ENCODE measurements at places on chromosomes 4 and X.

GRCh38 chr4:114249976-114250375 lies 270.5 kb upstream of the ARSJ start:
- no peak for DNase-seq

GRCh38 chrX:108699368-108699767 lies 37.0 kb downstream of the IRS4 start:
- no peak for DNase-seq

DNA sequence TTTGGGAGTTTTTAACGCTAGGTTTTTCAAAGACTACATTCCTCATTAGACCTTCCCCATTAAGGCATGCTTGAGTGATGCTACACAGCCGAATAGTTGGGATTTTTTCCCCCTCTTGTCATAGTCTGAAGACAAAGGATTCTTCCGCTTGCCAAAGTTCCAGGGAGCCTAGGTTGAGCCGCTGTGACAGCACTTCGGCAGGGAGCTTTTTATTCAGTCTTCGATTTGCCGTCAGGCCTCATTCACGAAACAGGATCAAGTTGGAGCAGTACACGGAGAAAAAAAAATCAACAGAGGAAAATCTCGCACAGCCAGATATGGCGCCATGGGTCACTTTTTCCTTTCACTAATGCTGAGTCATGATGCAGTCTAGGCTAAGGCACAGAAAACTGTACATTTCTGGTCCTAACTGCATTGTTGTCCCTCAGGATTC lies 24.3 kb downstream of the SHROOM3 start:
- no peak for DNase-seq

GRCh38 chrX:41339148-41339547 lies 5.2 kb downstream of the DDX3X start:
- DNase-seq = no peak

- no peak for DNase-seq
These were observed 19.7 kb upstream of the ACSL1 start for GRCh38 chr4:184845367-184846021.

DNA sequence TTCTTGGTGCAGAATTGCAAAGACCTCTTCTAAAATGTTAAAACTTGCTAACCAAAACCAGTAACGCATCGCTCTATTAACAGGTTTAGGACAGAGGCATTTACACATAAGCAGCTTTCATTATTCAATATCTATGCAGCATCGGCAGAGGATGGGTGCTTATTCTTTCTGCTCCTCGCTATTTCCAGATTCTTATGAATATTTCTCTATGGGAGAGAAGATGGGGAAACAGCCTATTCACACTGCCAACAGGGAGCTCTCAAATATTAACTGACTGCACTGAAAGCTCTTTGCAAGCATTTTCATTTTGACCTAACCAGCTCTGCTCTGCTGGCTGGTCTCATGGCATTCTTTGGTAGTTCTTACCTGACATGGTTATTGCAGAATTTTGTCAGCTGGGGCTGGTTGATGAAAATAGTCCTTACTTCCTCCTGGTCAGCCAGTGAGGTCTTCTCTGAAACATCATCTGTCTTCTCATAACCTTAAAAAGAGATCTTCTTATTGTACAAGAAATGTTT lies 30.2 kb downstream of the ATP8A1 start:
- no peak for DNase-seq

DNA sequence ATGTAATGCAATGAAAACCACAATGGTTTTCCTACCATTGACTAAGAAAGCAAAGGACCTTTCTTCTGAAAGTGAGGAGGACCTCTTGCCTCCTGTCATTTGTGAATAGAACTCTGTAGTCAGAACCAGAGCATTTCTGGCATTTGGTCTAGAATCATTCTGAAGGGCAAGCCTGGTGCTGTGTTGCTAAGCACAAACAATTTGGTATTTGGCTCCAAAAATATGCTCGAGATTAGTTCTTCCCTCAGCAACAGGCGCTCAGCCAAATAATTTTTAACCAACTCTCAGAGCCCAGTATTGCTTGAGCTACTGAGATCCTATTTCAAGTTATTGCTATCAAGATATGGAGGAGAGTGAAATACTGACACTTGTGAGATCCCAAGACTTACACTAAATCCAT lies 71.0 kb downstream of the SNCA start:
- DNase-seq = no peak

- DNase-seq = no peak
These were observed 71.1 kb downstream of the CCSER1 start for GRCh38 chr4:90198086-90198847.

- DNase-seq = no peak
These were observed 47.7 kb downstream of the PHKA1 start for GRCh38 chrX:72666451-72666850.

DNA sequence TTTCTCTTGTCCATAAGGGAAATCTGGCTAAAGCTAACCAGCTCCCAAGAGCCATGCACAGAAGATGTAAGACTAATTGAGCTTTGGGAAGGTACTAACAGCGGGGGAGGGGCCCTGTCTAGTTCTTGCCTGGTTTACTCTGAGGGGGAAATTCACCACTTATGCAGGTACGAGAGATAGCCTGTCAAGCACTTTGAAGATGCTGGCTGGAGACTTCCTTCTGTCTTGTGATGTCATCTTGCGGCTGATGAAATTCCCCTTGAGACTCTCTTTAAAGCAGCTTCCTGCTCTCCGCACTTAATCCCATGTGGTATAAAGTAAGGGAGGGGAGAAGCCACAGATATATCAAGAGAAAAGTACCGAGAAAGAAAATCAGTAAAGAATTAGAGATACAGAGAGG lies 345.3 kb downstream of the MAPK10 start:
- DNase-seq = no peak

DNA sequence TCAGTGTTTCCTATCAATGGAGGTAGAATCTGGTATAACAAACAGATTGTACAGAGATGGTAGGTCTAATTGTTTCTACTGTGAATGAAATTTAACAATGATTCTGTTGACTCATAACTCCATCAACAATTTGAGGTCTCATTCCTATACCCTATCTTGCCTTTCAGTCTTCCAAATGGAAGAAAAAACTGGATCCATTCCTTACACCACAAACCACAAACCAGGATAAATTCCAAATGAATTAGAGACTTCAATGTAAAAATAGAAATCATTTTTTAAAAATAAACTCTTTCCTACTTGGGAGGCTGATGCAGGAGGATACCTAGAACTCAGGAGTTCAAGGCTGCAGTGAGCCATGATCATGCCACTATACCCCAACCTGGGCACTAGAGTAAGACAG lies 114.4 kb upstream of the WDR44 start:
- no peak for DNase-seq

- peak; percentile 76 for DNase-seq
These were observed at the start of gene GPC4 for GRCh38 chrX:133415276-133416105. GPC4 (minus strand) TSS chrX:133415489; CDS start chrX:133414965, 524 bp downstream.

DNA sequence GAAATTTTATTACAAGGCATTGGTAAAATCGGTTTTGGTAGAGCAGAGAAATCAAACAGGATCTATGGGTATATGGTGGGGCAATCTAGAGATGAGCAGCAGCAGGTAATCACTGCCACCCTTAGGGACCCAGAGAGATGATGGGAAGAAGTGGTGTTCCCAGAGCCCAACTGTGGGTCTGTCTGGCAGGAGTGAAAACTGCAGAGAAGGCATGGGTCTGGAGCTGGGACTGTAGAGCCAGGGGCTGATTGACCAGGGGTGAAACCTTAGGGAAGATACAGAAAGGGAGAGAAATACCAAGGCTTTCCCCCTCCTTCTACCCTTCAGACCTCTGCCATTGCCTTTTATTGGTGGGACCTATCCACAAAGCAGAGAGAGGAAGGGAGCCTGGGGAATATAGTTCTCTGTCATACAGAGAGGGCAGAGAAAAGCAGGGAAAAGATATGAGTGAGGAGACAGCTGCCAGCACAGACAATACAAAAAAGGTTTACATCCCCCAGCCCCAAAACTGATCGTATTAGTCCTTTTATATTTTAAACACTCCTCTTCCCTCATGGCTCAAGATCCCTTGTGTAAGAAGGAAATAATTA lies 28.7 kb downstream of the PDLIM5 start:
- no peak for DNase-seq

DNA sequence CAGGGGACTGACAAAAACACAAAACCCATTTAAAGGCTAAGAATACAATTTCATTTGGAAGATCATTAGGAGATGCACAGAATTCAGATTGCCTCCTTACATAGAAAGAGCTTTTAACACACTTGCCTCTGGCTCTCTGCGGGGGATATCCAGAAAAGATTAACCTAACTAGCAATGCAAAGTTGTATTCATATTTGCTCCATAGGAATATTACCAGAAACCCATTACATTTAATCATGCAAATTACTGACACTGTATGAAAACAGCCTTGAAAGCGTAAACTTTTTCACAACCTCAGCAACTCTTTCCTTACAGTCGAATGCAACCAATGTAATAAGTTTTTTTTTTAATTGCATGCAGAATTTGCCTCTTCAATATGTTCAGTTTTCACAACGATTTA lies 1087.3 kb upstream of the PRKX start:
- DNase-seq = no peak

DNA sequence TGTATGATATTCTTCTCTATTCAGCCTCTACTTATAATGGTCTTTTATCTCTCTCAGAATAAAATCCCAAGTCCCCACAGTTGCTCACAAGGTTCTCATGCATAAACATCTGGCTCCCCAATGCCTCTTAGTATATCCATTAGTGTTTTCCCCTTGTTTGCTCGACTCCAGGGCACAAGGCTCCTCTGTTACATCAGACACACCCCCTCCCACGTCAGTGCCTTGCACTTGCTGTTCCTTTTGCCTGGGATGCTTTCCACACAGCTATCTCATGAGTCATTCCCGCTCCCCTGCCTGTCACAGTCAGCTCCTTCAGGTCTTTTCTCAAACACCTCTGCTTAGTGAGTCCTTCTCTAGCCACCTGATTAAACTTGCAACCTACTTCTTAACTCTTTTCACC lies 260.2 kb downstream of the IL1RAPL1 start:
- DNase-seq = peak; percentile 59

- no peak for DNase-seq
These were observed 19.0 kb upstream of the GLUD2 start for GRCh38 chrX:121028419-121028818.

GRCh38 chr4:153655928-153656327 lies 28.2 kb upstream of the TLR2 start:
- DNase-seq = peak; percentile 71

- no peak for DNase-seq
These were observed 78.3 kb downstream of the GASK1B start for GRCh38 chr4:158094413-158095134.

GRCh38 chr4:78057135-78057599 lies at the start of gene FRAS1:
FRAS1 (plus strand) TSS chr4:78057323; CDS start chr4:78058010, 687 bp downstream.
- peak; percentile 61 for DNase-seq

GRCh38 chrX:151488677-151489076 lies 74.8 kb upstream of the PASD1 start:
- no peak for DNase-seq

- DNase-seq = no peak
These were observed 81.9 kb upstream of the PDHA2 start for GRCh38 chr4:95758001-95758400.

DNA sequence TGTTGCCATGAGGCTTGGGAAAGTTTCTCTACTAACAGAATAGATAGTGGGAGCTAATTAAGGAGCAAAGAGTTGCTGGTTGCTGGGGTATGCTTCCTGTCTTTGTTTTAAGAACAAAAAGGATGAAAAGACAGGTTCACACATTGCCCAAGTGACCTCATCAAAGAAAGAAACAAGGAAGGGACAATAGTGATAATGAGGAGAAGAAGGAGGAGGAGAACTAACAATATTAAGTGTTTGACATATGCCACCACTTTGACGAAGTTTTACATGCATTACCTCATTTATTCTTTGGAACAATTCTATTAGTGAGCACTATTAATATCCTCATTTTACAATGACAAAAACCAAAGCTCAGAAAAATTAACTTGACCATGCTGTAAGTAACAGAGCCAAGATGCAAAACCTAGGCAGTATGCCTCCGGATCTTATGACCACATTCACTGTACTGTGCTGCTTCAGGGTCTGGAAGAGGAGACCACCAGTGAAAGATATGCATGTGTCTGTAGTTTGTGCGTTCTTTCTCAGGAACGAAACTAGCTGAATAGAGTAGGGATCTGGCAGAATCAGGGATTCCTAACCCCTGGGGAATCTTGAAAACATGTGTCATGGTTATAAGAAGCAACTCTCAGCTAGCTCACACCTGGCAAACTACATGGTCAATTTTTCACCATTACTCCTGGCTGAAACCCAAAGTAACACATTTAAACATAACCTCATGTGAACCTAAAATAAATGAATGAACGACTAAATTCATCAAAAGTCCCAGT lies 83.8 kb downstream of the MOSPD2 start:
- DNase-seq = no peak

DNA sequence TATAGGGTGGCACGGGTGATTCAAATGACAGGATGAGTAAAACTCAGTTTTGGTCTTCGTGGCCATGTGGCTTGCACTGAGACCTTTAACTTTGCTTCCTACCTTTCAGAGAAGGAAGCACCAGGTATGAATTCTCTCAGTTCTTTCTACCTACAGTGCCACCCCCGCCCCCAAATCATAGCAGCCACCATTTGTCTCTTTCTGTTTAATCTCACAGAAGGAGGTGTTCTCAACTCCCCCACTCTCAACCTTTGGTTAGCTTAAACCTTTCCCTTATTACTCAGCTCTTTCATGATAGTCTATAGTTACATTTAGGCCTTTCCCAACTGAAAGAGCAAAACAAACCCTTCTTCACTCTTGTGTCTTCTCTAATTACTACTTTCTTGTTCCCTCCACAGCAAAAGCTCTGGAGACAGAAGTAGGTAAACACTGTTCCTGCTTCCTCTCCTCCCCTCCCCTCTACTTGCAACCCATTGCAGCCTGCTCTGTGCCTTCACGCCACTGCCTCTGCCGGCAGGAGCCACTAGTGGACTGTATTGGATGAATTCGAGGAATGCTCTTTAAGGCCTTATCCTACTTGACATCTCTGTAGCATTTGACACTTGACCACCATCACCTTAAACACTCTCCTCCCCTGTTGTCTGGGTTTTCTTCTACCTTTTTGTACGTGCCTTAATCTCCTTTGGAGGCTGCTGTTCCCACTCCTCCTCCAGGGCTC lies 123.7 kb downstream of the AFF1 start:
- no peak for DNase-seq

GRCh38 chrX:11040996-11041395 lies 70.1 kb upstream of the HCCS start:
- no peak for DNase-seq

GRCh38 chrX:153411255-153411987 lies at the start of gene ZFP92:
ZFP92 (plus strand) TSS chrX:153411472; CDS start chrX:153418323, 6,851 bp downstream.
- DNase-seq = no peak

DNA sequence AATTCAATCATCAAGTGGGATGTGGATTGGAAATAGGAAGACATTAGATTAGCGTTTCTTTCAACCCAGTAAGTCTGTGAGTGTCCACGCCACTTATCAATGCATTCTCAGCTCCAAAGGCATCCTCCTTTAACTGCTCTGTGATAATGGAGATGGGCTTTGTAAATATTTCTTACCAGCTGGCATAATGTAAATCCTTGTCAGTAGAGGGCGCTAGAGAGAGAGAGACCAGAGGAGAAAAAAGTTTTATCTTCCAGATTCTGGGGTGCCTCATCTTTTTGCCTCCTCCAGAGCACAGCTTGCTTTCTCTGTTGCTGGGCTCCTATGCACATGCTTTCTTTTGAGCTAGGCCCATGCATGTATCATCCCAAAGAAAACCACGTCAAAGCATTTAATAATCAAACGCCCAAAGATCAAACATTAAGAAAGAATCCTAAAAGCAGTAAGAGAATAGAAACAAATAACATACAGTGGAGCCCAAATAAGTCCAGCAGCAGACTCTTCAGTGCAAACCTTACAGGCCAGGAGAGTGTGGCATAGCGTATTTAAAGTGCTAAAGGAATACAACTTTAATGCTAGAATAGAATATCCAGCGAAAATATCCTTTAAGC lies 9.6 kb upstream of the MTMR1 start:
- no peak for DNase-seq

GRCh38 chr4:47640911-47641310 lies 155.8 kb downstream of the ATP10D start:
- DNase-seq = no peak
